ENCODE measurements at places on chromosomes 7 and 10.

DNA sequence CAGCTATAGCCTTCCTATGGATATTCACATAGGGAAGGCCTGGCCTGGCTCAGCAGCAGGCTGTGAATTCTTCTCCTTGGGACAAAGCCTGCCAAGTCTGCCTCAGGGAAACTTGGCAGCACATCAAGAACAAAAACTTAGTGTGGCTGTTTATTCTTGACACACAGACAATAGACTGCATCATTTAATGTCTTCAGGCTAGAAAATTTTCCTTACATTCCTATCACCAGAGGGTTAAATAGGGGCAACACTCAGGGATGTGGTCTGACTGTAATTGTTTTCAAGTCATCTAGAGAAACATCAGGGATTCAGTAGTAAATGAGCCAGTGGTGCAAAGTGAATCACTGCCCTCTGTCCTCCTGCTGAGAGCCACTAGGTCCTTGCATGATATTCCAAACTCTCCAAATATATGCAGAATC lies 137.3 kb downstream of the SEMA3C start:
- DNase-seq, result no peak

DNA sequence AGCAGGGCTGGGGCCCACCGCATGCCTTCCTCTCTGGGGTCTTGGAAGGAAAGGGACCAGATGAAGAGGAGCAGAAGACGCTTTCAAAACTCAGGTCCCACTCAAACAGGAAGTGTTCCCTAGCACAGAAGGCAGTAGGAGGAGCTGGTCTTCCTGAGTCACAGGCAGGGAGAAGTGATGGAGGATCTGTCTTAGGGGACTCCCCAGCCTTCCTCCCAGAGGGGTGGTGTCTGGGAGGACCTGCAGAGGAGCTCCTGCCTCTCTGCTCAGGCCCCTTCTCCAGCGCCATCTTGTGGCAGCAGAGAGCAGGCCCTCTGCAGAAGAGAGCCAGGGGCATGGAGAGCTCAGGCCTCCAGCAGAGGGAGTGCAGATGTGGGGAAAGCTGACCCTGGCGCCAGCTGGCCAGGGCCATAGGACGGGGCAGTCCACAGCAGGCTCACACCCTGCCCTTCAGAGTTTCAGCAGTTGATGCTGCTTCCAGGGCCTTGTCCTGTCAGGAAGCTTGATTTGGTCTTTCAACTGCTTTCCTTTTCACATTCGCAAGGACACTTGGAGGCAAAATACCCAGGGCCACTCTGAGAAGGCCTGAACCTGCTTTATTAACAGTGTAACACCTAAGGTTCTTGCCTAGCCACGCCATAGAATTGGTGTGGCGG lies 62.2 kb upstream of the TARP start:
- peak; percentile 77 for DNase-seq

DNA sequence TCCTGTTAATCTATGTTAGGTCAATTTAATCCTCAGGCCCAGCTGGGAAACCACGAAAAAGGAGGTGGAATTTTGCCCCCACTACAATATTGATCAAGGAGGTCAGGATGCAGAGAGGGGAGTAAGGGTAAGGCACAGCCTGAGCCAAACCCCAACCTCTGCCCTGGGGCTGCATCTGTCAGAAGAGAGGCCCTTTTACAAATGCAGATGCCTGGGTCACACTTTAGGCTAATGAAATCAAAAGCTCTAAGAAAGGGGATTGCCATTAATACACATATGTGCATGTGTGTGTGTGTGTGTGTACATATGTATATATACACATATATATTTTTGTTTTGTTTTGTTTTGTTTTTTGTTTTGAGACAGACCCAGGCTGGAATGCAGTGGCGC lies 25.5 kb upstream of the TRUB1 start:
- DNase-seq, result no peak

DNA sequence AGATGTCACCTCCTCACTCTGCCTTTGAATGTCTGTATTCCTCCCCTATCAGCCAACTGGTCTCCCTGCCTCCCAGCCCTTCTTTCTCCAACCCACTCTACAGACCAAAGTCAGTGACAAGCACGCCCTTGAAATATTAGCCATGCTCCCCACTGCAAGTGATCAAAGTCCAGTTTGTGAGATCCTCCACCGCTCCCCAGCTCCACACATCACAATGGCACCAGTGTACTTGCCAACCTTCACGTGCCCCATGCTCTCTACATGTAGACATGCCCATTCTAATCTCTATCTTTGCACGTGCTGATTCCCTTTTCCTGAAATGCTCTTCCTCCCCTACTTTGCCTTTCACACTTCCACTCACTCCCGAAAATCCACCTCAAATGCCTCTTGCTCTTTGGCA lies 150.9 kb downstream of the GRID1 start:
- no peak for DNase-seq

- no peak for DNase-seq
Observed at GRCh38 chr10:28202941-28203352, 99.9 kb downstream of the MPP7 start.
